ENCODE measurements at places on chromosomes 16 and 17.

DNA sequence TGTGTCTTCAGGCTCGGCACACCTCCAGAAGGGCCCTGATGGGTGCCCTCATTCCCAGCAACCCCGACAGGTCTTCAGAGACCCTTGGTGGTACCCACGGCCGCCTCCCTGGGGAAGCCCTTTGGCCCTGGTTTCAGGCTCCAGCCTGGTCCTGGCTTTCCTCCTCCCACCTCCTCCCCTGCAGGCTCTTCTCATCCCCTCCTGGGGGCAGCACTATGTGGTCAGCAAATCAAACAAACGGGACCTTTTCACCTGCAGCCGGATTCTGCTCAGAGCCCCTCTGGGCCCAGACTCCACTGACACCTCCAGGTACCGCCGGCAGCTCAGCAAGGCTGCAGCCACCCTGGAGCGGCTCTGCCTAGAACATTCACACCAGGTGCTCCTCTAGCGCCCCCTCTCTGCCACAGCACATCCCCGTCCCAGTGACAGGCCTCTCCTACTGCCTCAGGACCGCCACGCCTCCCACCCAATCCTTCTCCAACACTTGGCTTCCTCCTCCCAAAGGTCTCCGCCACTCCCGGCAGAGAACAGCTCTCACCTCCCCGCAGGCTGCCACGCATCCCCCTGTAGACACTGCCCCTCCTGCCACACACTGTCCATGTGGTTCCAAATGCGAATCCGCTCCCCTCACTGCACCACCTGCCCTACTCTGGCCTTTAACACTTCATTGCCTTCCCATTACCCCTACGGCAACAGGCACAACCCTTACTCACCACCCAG is 12.0 kb downstream of the CORO7 start:
- DNase-seq: peak; percentile 52

- DNase-seq: peak; percentile 38
Observed at GRCh38 chr17:74212209-74212912, 1.0 kb upstream of the TTYH2 start.

DNA sequence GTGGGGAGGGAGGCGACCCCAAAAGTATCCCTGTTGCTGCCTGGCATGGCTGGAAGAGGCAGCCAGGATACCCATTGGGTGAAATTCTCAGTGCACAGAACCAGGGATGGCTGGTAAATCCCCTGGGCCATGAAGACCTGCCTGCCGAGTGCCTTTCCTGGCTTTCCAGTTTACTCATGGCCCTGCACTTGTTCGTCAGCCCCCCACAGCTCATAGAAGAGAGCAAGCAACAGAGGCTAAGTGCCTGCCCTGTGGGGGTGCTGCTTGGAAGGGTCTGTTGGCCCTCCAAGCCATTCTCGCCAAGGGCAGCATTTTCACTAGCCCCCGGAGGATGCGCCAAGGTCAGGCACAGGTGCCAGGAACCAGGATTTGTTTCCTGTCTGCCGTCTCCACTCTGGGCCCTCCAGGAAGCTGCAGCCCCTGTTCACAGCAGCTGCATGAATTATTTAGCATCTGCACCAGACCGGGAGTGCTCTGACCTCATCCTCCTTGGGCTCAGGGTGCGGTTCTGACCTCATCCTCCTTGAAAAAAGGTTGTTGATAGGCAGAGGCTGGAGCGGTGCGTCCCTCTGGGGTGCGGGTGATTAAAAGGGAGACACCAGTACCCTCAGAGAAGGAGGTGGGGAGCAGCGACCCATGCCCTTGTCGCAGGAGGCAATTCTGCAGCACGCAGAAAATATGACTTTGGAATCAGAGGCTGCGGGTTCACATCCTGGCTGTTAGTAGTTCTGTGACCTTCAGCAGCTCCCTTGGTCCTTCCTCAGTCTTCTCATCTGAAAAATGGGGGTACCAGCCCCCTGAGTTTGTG is 14.2 kb upstream of the CD300A start:
- DNase-seq: no peak

- no peak for DNase-seq
Observed at GRCh38 chr17:11601661-11602060, 3.4 kb downstream of the DNAH9 start.

- no peak for DNase-seq
Observed at GRCh38 chr16:3966681-3967080, 86.2 kb upstream of the CREBBP start.

- DNase-seq: peak; percentile 60
Observed at GRCh38 chr16:30748634-30749445, 615 bp downstream of the PHKG2 start.

DNA sequence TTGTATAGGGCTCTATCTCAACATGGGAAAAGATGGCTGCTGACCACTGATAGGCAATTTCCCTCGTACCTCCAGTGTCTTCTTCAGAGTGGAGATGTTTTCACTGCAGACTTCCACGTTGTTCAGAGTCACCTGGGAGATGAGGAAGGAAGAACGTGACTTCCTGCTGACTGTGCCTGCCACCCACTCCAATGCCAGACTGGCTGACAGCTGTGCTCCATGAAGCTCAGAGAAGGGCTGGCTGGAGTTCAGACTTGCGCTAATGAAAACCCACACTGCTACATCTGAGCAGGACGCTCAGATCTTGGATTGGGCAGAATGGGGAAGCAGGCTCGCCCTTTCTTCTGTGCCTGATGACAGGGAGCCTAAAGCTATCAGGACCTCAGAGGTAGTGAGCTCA is 33.1 kb downstream of the COG4 start:
- no peak for DNase-seq

DNA sequence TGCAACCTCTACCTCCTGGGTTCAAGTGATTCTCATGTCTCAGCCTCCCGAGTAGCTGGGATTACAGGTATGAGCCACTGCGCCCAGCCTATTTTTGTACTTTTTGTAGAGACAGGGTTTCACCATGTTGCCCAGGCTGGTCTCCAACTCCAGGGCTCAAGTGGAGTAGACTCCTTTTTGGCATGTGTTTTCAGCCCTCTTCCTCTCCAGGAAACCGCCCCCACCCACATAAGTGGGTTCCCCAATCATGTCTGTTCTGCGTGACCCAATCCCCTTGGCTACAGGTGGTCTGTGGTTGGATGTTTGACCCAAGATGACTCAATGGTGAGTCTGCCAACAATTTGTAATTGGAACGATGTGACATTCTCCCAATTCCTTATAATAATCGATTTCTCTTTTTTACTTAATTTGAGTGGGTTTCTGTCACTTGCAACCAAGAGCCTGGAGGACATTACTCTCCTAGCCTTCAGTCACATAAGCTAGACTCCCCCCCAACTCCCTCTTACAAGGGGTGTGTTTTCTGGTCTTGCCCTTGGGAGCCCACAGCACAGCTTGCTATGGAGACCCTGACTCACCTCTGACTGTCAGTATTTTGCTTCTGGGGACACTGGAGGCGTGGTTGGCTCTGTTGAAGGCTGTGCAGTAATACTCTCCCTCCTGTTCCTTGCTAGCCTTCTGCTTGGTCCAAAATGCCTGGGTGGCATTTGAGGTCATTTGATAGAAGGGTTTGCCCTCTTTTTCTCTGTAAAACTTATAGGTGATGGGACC is 34.9 kb downstream of the PECAM1 start:
- DNase-seq: no peak

GRCh38 chr17:36931096-36931696 is 6.1 kb upstream of the LHX1 start:
- no peak for DNase-seq

GRCh38 chr16:19417640-19418039 is at the start of gene TMC5:
Gene TMC5 (plus strand): TSS chr16:19417883. CDS start chr16:19440039, 22,156 bp downstream.
- DNase-seq: no peak

DNA sequence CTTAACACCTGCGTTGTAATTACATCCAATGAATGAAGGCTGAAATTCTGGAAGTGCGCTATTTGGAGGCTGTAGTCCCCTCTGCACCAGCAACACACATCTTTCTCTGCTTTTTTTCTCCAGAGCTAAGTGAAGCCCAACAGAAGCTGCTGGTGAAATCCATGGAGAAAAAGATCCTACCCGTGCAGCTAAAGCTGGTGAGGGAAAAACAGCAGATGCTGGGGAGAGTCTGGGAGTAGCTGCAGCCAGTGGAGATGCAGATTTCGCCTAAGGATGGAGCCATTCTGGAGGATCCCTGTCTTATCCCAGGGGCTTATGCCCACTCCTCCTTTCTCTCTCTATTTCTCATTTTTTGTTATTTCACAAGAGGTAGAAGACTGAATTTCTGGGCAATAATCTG is 4.8 kb upstream of the PSMD3 start:
- DNase-seq: no peak

- peak; percentile 40 for DNase-seq
Observed at GRCh38 chr16:64089697-64090096, 1032.2 kb downstream of the CDH11 start.

- peak; percentile 96 for DNase-seq
Observed at GRCh38 chr16:22297871-22298733, 893 bp downstream of the POLR3E start.

GRCh38 chr16:56643080-56643778 is 4.8 kb downstream of the MT1A start:
- DNase-seq: peak; percentile 58

DNA sequence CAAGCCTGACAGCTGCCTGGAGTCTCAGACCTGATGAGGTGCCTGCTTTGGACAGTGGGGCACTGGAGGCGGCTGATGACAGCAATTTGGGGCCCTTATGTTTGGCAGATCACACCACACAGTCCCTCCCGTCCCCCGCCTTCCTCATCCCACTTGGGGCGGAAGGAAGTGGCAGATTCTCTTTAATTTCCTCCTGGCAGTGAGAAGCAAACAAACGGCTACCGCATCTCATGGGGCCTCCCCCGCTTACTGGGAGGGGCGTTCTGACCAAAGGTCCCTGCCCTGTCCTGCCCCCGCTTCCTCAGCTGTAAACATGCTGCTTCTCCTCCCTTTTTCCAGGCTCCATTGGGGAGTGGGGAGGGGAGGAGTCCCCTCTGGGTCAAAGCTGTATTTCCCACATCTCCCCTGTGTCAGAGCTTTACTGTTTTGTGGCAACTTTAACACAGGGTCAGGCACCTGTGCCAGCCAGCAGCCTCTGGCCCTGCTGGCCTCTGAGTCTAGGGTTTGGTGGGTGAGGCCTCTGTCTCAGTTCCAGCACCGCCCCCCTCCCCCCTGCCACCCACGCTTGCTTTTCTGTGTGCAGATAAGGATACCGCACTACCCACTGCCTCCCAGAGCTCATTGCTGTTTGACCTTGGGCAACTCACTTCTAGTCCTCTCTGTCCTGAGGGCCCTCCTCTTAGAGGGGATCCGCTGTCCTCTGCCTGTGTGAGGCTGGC is 5.4 kb upstream of the NFATC3 start:
- no peak for DNase-seq

GRCh38 chr17:32275060-32276042 is 9.7 kb downstream of the RHBDL3 start:
- DNase-seq: peak; percentile 95

GRCh38 chr17:7203391-7203790 is 16.2 kb downstream of the DLG4 start:
- DNase-seq: no peak

DNA sequence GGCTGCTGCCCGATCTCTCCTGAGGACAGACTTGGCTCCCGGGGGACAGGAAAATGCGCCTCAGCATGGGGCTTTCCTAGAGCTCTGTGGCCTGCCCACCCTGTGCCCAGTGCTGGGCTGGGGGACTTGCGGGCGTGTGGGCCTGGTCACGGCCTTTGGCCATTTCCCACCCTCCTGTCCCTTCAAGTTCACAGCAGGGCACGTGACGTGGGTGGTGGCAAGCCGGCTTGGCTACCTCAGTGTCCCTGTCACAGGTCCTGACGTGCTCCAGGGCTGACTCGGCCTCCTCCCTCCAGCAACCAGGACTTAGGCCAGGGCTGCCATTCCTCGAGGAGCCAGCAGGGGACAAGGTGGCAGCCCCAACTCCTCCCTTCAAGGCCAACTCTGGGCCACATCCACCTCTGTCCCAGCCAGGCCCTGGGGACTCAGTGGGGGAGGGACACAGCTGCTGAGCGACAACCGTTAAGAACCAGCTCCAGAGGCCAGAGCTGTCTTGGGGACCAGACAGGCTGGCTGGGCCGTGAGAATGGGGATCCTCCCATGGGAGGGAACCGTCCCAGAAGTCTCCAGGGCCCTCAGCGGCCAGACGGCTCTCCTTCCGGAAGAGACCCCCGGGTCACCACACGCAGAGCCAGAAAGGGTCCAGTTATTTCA is 981 bp upstream of the UNC13D start:
- peak; percentile 64 for DNase-seq

GRCh38 chr16:52925143-52925542 is 127.6 kb downstream of the CHD9NB start:
- DNase-seq: no peak

GRCh38 chr16:48004141-48004695 is 151.6 kb downstream of the ABCC12 start:
- DNase-seq: no peak

DNA sequence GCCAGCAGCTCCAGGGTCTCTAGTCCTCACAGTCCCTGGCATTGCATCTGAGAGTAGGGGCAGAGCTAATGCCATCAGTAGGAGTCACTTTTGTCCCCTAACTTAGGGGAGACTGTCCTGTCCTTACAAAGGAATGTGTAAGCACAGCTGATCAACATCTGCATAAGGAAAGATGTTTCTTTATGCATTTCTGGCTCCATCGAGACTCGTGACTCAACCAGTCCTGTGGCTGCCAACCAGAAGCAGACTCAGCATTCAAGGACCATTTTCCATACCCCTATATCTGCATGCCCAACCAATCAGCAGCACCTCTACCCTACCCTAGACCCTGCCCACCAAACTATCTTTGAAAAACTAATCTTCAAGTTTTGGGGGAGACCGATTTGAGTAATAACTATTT is 8.2 kb upstream of the MPP2 start:
- no peak for DNase-seq

- DNase-seq: no peak
Observed at GRCh38 chr16:68460067-68460466, 11.8 kb upstream of the SMPD3 start.

- peak; percentile 61 for DNase-seq
Observed at GRCh38 chr17:63189082-63189481, 223.0 kb downstream of the TANC2 start.

DNA sequence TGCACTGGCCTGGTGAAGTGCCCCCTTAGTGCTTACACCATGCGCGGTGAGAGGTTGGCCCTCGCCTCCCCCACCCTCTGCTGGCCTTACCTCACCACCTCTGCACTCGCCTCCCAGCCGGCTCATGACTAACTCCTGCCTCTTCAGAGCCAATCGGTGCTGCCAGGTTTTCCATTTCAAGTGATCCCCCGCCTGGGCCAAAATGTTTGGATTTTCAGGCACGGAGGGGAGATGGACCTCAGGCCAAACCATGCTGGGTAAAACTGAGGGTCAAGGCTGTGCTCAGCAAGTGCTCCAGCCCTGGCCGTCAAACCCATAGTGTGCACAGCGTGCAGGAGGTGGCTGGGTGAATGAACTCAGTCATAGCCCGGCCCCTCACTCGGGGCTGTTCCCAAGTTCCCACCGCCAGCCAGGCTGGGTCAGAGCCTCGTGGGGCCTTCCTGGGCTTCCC is 175.4 kb downstream of the SEC14L1 start:
- DNase-seq: peak; percentile 53

- peak; percentile 87 for DNase-seq
Observed at GRCh38 chr17:10612957-10613744, 44.0 kb downstream of the MYH3 start.
